T-cell (primary cell): ENCODE measurements at places on chromosomes 3 and 15. TPM values are rescaled to one million over a fixed set of nuclear protein-coding genes. Genes with fewer than 3 reads are reported as not detected.

HIGD2B gene
- total RNA-seq, result 0.45 TPM

AADACL2 gene
- not detected for total RNA-seq

OCA2 gene
- total RNA-seq, result 0.19 TPM

ARPP21 gene
- not detected for total RNA-seq

TEX55 gene
- total RNA-seq, result not detected

TSC22D2 gene
- 22.1 TPM for total RNA-seq

RTP1 gene
- total RNA-seq, result not detected

HHLA2 gene
- 0.35 TPM for total RNA-seq

CCR9 gene
- total RNA-seq, result 2.1 TPM

GRCh38 chr15:42929306-42929848, 8.8 kb upstream of the TTBK2 start:
- H3K4me1 ChIP-seq, result no peaks in the 10 kb centered on the region
- H3K27ac ChIP-seq, result no peak overlapping the region
- DNase-seq, result no peak
- H3K4me3 ChIP-seq, result no peak overlapping the region

- H3K4me3 ChIP-seq, result no peak overlapping the region
- no peaks in the 10 kb centered on the region for H3K27me3 ChIP-seq
- no peaks in the 10 kb centered on the region for H3K4me1 ChIP-seq
- DNase-seq, result no peak
- no peak overlapping the region for H3K27ac ChIP-seq
- H3K36me3 ChIP-seq, result no peaks in the 10 kb centered on the region
Measured at GRCh38 chr15:49693498-49693897, 72.7 kb downstream of the DTWD1 start.

GRCh38 chr3:185089343-185089742, 63.5 kb downstream of the C3orf70 start:
- no peak for DNase-seq
- peaks cover 3% of the 10 kb centered on the region for H3K27me3 ChIP-seq
- no peak overlapping the region for H3K27ac ChIP-seq
- H3K36me3 ChIP-seq, result no peaks in the 10 kb centered on the region
- H3K4me1 ChIP-seq, result no peaks in the 10 kb centered on the region

DNA sequence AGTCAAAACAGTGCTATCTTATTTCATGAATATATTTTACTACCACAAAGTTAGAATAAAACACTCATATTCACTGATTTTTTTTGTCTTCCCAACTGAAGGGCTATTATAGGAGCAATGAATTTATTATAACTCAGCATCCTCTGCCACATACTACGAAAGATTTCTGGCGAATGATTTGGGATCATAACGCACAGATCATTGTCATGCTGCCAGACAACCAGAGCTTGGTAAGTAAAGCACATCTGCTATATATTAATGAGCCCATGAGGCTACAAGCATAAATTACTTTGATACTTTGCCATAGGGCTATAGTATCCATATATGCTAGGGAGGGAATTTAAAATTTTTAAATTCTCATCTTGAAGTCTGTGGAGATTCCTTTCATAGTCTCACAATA, 95.9 kb downstream of the FEZF2 start:
- no peak for DNase-seq
- no peak overlapping the region for H3K27ac ChIP-seq
- H3K4me1 ChIP-seq, result no peaks in the 10 kb centered on the region
- no peak overlapping the region for H3K4me3 ChIP-seq
- H3K27me3 ChIP-seq, result no peaks in the 10 kb centered on the region

DNA sequence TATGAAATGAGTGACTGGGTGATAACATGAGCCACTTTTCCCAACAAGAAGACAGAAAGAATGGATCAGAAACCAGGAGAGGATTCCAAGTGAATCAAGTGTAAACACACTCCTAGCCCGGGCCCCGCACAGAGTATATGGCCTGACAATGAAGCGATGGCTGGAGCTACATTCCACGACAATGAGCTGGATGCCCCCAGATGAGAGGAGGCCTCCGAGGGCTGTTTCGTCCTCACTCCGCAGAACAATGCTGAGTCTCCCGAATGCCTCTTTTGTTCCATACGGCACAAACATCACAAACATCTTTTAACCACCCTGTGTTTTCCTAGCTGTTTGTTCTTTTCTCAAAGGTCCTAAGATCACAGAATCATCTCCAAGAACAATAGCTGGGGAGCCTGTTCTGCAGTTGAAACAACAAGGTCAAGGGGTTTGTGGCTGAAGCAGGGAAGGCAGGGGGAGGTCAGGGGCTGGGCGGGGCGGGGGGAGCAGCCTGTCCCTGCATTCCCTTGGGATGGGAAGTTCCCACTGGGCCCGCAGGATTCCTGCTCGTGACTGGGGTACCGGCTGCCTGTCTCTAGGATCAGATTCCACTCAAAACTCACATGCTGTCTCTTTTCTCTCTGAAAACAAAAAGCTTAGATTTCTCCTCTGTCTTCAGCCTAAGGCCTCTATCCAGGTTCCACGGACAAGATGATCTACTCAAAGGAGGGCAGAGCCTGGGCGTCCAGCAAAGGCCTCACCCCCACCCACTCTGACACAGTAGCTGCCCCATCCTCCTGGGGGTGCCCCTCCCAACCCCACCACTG, 151.3 kb downstream of the XXYLT1 start:
- H3K27me3 ChIP-seq, result no peaks in the 10 kb centered on the region
- no peak overlapping the region for H3K27ac ChIP-seq
- peaks cover 9% of the 10 kb centered on the region for H3K36me3 ChIP-seq
- no peak overlapping the region for H3K4me3 ChIP-seq
- no peaks in the 10 kb centered on the region for H3K4me1 ChIP-seq
- DNase-seq, result no peak

- H3K36me3 ChIP-seq, result no peaks in the 10 kb centered on the region
- no peak overlapping the region for H3K27ac ChIP-seq
- H3K27me3 ChIP-seq, result no peaks in the 10 kb centered on the region
- DNase-seq, result no peak
Measured at GRCh38 chr3:62100282-62100989, 272.9 kb downstream of the FEZF2 start.

DNA sequence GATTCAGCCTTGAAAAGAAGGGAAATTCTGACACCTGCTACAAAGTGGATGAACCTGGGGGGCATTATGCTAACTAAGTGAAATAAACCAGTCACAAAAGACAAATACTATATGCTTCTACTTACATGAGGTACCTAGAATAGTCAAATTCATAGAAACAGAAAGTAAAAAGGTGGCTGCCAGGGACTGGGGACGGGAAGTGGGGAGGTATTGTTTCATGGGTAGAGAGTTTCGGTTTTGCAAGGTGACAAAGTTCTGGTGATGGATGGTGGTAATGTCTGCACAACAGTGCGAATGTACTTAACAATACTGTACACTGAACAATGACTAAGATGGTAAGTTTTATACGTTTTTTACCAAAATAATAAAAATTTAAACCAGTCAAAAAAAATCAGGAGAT, 4.8 kb downstream of the IDH2 start:
- peak; percentile 45 for DNase-seq
- peaks cover 2% of the 10 kb centered on the region for H3K36me3 ChIP-seq
- H3K4me1 ChIP-seq, result peaks cover 79% of the 10 kb centered on the region
- H3K4me3 ChIP-seq, result peak overlapping the region; percentile 56
- peak overlapping the region; percentile 91 for H3K27ac ChIP-seq

GRCh38 chr15:49387471-49387870, 35.6 kb upstream of the FGF7 start:
- H3K4me3 ChIP-seq, result no peak overlapping the region
- H3K27me3 ChIP-seq, result no peaks in the 10 kb centered on the region
- H3K27ac ChIP-seq, result no peak overlapping the region
- DNase-seq, result no peak

- H3K27ac ChIP-seq, result no peak overlapping the region
- H3K4me1 ChIP-seq, result no peaks in the 10 kb centered on the region
- DNase-seq, result peak; percentile 60
- H3K27me3 ChIP-seq, result no peaks in the 10 kb centered on the region
- H3K36me3 ChIP-seq, result no peaks in the 10 kb centered on the region
Measured at GRCh38 chr3:128383316-128384235, 83.1 kb downstream of the DNAJB8 start.

- H3K27ac ChIP-seq, result no peak overlapping the region
- no peaks in the 10 kb centered on the region for H3K4me1 ChIP-seq
- no peaks in the 10 kb centered on the region for H3K36me3 ChIP-seq
- H3K27me3 ChIP-seq, result no peaks in the 10 kb centered on the region
Measured at GRCh38 chr15:54250326-54250725, 272.1 kb downstream of the UNC13C start.

DNA sequence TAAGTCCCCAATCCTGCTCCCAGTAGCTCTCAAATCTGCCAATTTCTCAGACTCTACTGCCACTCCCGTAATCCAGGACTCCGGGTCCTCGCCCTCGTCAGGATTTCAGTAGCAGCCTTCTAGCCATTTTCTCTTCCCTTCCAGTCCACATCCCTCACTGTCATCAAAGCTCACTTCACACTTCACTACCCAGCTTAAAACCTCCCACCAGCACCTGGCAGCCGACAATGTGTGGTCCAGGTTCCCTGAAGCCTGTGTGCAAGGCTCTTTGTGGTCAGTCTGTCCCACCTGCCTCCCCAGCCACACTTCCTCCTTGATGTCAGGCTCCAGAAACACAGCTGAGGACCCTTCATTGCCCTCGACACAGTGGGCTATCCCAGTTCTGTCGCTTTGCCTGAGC, 304.5 kb upstream of the ROPN1 start:
- H3K4me3 ChIP-seq, result no peak overlapping the region
- no peaks in the 10 kb centered on the region for H3K4me1 ChIP-seq
- DNase-seq, result no peak
- H3K27ac ChIP-seq, result no peak overlapping the region

GRCh38 chr15:99100245-99101173, 4.4 kb upstream of the SYNM start:
- H3K4me3 ChIP-seq, result peak overlapping the region; percentile 11
- DNase-seq, result peak; percentile 6
- no peak overlapping the region for H3K27ac ChIP-seq
- H3K36me3 ChIP-seq, result no peaks in the 10 kb centered on the region
- H3K27me3 ChIP-seq, result no peaks in the 10 kb centered on the region
- H3K4me1 ChIP-seq, result peaks cover 13% of the 10 kb centered on the region

DNA sequence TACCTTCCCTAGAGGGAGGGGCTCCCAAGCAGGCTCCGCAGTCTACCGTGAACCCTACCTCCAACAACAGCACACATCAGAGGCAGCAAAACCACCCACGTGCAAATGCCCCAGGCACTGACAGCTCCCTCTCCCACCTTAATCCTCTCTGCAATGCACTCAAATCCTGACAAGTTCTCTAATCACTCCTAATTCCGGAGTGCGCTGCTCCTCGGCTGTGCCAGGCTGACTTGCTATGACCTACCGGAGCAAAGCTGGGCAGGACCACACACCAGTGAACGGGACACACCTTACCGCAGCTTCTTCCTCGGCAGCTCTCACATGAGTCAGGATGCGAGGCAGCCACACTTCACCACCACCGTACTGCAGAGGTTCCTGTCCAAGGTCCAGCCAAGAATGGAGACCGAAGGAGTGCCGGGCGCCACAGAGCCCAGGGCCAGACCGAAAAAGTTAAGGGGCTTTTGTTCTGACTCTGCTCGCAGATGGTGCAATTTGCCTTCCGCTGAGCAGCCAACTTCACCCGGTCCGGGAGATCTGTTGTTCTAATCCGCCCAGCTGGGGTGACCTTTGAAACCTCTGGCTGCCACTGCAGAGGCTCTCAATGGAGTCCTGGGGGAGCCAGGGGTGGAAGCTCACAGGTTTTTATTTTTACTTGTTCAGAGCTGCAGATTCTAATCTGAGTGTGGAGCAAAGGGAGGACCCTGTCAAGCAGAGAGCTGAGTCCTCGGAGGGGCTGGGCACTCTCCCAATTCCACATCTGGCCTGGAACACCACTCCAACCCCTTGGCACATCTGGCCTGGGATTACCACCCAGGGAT, 84.4 kb downstream of the MYLK start:
- H3K27ac ChIP-seq, result no peak overlapping the region
- no peaks in the 10 kb centered on the region for H3K36me3 ChIP-seq
- H3K27me3 ChIP-seq, result no peaks in the 10 kb centered on the region
- H3K4me3 ChIP-seq, result no peak overlapping the region
- no peak for DNase-seq
- no peaks in the 10 kb centered on the region for H3K4me1 ChIP-seq

DNA sequence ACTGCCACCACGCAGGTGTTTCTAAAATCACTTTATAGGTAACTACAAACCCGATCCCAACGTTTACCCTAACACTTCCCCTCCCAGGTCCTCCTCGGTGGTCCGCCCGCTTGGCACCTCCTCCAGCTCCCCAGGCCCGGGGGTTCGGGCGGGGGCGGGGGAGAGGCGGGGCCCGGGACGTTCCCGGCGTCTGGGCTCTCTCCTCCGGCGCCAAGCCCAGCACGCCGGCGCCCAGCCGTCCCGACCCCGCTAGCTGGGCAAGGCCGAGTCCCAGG, 562 bp downstream of the CGGBP1 start:
- peak overlapping the region; percentile 82 for H3K4me3 ChIP-seq
- H3K4me1 ChIP-seq, result peaks cover 41% of the 10 kb centered on the region
- no peaks in the 10 kb centered on the region for H3K27me3 ChIP-seq
- no peaks in the 10 kb centered on the region for H3K36me3 ChIP-seq
- no peak for DNase-seq

GRCh38 chr3:50542177-50543034, 25.1 kb downstream of the C3orf18 start:
- H3K4me1 ChIP-seq, result no peaks in the 10 kb centered on the region
- no peaks in the 10 kb centered on the region for H3K27me3 ChIP-seq
- no peaks in the 10 kb centered on the region for H3K36me3 ChIP-seq
- no peak overlapping the region for H3K4me3 ChIP-seq

DNA sequence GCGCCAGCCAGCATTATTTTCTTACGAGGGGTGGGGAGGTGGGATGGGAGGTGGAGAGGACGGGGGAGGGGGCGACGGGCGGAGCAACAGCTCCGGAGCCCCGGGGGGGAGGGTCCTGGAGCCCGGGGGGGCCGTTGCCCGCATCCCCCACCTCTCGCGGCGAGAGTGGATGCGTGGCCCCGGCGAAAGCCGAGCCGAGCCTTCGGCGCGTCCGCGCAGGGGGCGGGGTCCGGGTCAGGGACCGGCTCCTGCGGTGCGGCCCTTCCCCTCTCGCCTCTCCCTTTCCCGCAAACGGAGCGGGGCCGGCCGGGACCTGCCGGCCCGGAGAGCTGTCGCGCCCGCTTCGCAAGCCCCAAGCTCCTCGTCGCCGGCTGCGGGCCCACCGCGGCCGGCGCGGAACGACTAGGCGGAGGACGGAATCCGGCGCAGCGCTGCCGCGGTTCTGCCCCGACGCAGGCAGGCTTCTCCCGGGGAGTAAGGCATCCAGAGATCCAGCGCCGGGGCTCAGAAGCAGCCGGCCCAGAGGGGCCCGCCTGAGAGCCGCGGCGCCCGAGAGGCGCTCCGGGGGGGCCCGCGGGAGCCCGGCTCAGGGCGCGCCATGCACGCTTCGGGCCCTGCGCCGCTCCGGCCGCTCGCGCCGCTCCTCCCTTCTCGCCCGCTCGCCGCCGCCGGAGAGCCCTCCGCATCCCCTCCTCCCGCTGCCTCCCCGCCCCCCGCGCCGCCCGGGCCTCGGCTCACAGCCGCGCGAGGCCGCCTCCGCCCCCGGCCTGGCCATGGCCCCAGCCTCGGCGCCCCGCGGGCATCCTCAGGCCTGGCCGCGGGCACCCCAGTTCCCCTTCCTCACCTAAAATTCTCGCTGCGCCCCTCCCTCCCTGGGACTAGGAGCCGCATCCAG, 459 bp upstream of the ADCY5 start:
- H3K4me3 ChIP-seq, result no peak overlapping the region
- H3K27me3 ChIP-seq, result peaks cover 48% of the 10 kb centered on the region
- H3K36me3 ChIP-seq, result no peaks in the 10 kb centered on the region
- H3K27ac ChIP-seq, result no peak overlapping the region
- DNase-seq, result no peak

GRCh38 chr15:95017666-95018328, 786.4 kb downstream of the MCTP2 start:
- no peaks in the 10 kb centered on the region for H3K4me1 ChIP-seq
- DNase-seq, result no peak
- no peaks in the 10 kb centered on the region for H3K27me3 ChIP-seq

GRCh38 chr15:67809441-67809840, 15.9 kb upstream of the SKOR1 start:
- no peaks in the 10 kb centered on the region for H3K36me3 ChIP-seq
- H3K27ac ChIP-seq, result no peak overlapping the region
- H3K4me1 ChIP-seq, result no peaks in the 10 kb centered on the region
- H3K27me3 ChIP-seq, result peaks cover 7% of the 10 kb centered on the region
